ENCODE measurements at places on chromosomes 5 and 9.
A peak's percentile ranks its signal among the peaks of the same experiment; 100 is the strongest.

- no peak for DNase-seq
Observed at GRCh38 chr5:159426694-159427093, 96.4 kb upstream of the IL12B start.

DNA sequence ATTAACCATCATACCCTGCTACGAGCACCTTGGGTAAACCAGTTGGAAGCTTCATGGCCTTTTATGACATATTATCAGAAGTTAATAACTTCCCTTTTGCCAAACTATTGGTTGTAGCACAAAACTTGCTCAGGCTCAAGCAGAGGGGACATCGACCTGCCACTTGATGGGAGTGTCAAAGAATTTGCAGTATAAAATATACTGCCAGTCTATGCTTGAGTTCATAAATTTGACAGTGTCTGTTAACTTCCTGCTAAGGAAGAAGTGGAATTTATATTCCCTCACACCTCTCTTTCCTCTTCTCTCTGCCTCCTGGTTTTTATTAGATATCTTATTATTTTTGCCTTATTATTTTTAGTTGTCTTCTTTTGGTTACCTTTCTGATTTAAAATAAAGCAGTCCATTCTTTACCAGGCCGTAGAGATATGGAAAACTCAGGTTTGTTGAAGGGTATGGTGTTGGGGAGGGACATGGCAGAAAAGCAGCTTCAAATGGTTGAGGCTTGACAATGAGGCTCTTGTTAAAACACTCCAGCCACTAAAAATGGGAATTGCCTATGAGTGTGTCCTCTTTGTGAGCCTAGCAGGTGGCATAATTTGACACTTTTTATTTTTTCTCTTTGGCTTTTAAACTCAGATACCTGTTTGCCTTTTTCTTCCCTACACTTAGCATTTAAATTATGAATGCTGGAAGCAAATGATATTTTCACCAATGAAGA, 298.0 kb downstream of the DOCK8 start:
- DNase-seq: peak; percentile 46

GRCh38 chr9:128150594-128151308, 1.5 kb downstream of the LCN2 start:
- DNase-seq: peak; percentile 28

DNA sequence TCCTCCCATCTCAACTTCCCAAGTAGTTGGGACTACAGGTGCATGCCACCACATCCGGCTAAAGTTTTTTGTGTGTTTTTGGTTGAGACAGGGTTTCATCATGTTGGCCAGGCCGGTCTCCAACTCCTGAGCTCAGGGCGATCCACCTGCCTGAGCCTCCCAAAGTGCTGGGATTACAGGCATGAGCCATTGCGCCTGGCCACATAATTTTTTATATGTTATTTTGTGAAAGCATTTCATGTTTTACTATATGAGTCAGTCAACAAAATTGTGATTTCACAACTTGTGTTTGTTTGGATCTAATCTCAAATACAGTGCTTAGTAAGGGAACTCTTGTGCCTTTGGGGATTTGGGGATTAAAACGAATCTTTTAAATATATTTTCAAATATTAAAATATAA, 20.0 kb upstream of the FAM120AOS start:
- DNase-seq: no peak

DNA sequence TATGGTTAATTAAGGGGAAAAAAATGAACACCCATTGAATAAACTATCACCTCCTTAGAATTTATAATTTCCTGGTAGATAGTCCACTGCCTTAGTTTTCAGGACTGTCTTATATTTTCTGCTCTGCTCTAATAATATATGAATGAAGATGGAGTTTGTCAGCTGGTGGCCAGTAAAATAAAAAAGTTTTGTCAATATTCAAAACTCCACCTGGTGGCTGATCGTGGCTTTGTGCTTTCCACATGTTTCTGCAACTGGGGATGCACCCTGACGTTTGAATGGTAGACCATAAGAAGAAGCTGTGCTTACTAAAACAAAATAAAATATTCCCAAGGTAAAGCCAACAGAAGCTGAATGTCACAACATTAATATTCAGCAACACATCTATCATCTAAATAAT, 286.6 kb upstream of the IZUMO3 start:
- no peak for DNase-seq

- DNase-seq: no peak
Observed at GRCh38 chr5:170470808-170471404, 32.9 kb upstream of the KCNIP1 start.

- no peak for DNase-seq
Observed at GRCh38 chr5:3456121-3456681, 139.4 kb upstream of the IRX1 start.

DNA sequence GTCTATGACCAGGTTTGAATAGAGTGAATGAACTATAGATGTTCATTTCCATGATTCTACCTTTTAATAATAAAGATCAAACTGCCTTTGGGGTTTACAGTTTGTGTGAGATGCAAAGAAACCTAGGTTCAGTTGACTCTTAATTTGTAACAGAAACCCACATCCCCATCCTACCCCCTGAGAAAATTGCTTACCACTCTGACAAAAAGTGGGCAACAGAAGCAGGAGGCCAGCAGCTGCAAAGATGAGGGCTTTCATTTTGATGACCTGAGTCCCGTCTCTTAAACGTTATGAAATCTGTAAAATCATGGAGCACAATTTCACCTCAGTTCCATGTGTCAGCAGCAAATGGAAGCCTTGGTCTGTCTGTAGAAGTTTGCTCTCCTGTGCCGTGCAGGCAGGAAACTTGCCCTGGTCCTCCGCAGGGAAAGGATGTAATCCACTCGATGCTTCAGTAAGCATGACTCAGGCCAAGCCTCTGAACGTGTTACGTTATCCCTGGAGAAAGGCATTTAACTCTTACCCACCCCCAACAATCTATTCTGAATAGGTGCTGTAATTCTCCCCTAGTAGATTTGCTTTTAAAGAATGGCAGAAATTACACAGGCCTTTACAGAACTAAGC, at the start of gene F2RL2:
F2RL2 (minus strand) TSS at position 431 of the 624 bp plus-strand sequence; CDS start at position 258, 173 bp downstream.
- no peak for DNase-seq

DNA sequence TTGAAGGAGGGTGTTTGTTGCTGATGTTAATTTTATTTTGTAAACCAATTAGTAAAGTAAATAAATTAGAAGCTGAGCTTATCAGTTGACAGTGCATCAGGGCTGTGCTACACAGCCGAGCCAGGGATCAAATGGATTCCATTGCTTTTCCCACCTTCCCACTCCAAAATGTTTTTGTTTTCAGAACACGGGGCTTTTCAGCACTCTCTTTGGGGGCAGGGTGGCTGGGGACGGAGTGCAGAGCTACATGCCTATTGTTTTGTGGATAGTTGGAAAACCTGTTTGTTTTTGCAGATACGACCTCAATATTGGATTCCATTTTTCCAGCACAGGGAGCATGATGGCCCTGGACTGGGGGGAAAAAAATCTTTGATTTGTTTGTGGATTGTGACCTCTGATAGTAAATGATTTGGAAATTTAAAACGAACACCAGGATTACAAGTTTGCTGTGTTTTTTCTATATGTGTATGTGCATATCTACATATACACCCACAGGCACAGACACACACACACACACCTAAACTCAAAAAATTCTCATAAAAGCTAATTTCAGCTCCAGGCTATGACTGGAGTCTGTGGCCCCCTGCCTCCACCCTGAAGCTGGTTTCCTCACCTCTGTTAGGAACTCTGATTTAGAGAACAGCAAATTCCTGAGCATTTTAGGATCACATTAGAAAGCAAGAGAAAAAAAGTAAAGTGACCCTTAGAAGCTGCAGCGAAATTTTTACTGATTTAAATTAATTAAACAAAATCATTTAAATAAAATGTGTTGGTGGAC, 371.7 kb upstream of the IRX2 start:
- no peak for DNase-seq

DNA sequence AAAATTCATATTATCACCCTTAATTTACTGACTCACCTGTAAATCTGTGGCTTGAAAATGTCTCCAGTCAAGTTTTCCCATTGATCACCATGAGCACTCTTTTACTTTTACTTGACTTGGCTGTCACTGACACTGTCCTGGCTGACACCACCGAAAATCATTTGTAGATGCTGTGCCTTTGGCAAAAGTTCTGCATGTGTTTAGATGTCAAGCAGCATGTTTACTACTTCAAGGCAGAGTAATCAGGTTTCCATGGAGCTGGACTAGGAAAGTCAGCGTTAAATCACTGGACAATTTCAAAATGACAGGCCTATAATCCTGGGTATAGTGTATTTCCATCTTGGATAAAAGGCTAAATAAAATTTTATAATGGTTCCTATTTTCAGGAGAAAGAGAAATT, 1530.6 kb upstream of the CDH6 start:
- DNase-seq: no peak

GRCh38 chr5:111902436-111902835, 145.4 kb upstream of the NREP start:
- no peak for DNase-seq

DNA sequence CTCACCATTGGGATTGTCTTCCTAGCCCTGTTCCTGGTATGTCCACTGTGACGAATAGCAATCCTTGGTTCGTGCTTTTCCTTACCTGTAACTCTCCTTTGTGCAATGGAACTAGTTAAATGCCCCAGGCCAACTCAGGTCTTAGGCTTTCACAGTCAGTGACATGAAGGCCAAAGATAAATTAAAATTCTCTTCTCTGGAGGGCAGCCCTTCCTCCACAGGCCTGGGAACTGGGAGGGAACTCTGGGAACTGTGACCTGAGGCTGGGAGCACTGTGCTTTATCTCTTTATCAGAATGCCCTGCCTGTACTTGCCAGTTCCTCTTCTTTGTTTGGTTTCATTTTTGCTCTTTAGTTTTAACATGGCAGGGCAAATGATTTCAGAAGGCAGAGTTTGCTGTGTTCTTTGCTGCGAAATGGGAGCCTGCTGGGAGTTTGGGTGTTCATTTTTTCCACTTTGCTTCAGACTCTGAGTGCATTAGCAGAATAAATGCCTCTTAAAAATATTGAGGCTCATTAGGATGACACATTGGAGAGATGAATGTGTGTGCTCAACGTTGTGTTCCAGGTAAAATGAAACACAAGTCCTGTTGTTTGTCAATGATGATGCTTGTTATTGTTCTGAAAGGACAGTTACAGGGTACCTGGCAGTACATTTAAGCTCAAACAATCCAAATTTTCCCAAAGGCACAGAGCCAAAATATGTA, 118.1 kb downstream of the NUDT12 start:
- DNase-seq: no peak

GRCh38 chr5:96896806-96897205, 20.5 kb downstream of the ERAP2 start:
- DNase-seq: no peak

DNA sequence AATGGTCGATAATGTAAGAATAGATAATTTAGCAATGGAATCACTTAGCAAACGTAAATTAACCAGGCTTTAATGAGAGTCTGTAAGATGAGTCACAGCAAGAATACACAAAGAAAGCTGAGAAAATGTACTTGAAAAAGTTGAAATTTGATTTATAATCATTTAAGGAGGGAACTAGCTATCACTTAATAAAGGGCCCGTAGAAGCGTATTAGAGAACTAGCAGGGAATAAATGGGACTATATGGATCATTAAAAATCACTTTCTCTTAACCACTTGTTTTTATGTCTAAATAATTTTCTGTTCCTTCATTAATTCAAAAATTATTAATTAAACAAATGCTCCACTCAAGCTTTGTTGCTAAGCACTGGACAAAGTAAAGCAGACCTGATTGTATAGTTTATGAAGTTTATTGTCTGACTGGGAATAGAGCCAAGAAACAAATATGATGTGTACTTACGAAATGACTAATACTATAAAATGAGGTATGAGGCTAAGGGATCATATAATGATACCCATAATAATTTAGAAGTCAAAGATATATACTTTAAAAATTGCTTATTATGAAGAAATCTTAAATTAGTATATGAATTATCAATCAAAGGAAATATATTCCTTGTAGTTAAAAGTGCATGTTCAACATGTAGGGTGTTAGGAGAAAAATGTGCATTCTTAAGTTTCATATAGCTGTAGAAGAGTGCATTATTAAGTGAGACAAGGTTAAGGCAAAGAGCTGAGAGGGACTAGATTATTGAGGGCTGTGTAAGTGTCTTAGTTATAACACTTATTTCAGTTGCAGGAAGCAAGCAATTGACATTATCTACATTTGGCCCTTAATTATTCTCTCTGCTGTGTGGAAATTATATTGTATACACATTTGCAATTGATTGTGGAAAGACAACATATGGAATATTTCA, 196.8 kb downstream of the PRDM9 start:
- DNase-seq: no peak

- no peak for DNase-seq
Observed at GRCh38 chr5:180436275-180436674, 57.9 kb upstream of the CNOT6 start.

DNA sequence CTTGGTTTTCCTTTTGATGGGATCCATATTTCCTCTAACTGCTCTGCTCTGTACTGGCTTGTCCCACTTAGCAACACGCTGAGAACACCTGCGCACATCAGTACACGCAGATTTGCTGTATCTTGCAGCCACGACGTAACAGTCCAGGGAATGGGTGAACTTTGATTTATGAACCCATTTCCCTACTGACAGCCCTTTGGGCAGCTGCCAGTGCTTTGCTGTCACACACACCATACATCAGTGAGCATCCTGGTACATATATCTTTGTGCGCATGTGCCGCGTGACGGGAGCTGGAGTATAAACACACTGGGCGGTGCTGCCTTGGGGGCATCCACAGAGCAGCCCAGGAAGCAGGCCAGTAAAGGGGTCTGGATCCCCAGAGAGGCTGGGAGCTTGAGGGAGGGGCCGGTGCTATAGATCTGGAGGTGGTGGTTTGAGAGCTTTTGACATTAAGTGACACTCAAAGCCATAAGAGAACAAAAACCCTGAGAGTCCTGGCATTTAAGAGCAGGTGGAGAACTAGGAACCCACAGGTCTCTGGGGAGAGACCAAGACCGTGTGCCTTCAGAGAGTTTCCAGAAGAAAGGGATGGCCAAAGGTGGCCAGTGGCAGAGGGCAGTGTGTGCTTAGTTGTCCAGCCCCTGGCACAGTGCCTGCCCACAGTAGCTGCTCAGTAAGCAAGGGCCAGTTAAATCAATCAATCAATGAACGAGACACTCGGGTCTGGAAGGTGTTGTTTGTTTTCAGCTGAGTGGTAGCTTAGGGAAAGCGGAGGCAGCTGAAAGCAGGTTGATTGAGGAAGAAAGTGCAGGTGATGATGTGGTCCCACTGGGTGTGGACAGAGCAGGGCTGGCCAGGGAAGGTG, 53.7 kb downstream of the LMX1B start:
- peak; percentile 60 for DNase-seq

DNA sequence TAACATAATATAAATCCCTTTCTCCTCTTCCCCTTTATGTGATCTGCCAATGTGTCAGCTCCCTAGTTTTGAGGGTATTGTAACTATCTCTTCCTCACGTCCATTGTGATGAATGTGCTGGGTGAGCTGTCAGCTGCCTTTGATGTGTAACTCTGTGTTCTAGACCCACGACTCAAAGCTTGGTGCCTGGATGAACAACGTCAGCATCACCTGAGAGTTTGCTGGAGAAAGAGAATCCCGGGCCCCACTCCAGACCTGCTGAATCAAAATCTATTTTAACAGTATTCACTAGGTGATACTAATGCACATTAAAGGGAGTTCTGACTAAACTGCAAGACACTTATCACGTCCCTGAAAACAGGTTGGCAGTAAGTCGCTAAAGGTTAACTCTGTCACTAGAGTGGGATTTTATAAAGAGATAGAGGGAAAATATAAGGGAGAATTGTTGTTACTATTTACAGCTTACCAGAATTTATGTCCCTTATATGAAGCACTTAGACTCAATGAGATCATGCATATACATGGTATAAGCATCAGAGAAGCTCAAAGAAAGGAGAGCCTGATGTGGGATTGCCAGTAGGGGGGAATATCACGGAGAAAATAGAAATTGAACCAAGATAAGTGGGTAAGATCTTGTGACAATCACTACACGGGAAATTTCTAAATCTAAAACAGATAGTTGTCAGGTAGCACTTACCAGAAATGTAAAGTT, 423.8 kb upstream of the SLC30A5 start:
- DNase-seq: no peak
